Caudate nucleus (tissue), 63 donors: ENCODE measurements at places on chromosomes 12 and 14.

GRCh38 chr12:6201826-6202225 is 1.6 kb downstream of the CD9 start:
- no peak for DNase-seq

GRCh38 chr12:110861729-110862128 is 14.9 kb downstream of the CCDC63 start:
- DNase-seq: no peak

- no peak for DNase-seq
These were observed 103.7 kb downstream of the SMOC1 start for GRCh38 chr14:69982886-69983285.

DNA sequence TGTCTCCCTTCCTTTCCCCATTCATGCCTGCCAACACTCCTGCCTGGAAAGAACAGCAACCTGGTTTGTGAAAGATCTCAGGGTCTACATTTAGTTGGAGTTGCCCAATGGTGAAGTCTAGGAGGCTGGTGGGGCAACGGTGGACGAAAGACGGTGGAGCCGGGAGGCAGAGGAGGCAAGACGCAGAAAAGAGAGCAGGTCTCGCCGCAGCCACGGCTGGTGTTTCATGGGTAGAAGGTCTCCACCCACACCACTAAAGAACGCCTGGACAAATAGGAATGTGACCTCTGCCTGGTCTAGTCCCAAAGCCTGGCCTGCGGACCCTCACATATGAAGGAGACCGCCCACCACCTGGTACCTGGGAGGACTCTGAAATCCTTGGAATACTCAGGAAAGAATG is 185.6 kb downstream of the ALG10 start:
- DNase-seq: no peak

- no peak for DNase-seq
These were observed 5.2 kb downstream of the NCOR2 start for GRCh38 chr12:124562018-124562795.

- no peak for DNase-seq
These were observed 63.2 kb downstream of the FBXL14 start for GRCh38 chr12:1531153-1531653.

GRCh38 chr12:69225251-69225910 is 14.0 kb upstream of the CPSF6 start:
- no peak for DNase-seq

DNA sequence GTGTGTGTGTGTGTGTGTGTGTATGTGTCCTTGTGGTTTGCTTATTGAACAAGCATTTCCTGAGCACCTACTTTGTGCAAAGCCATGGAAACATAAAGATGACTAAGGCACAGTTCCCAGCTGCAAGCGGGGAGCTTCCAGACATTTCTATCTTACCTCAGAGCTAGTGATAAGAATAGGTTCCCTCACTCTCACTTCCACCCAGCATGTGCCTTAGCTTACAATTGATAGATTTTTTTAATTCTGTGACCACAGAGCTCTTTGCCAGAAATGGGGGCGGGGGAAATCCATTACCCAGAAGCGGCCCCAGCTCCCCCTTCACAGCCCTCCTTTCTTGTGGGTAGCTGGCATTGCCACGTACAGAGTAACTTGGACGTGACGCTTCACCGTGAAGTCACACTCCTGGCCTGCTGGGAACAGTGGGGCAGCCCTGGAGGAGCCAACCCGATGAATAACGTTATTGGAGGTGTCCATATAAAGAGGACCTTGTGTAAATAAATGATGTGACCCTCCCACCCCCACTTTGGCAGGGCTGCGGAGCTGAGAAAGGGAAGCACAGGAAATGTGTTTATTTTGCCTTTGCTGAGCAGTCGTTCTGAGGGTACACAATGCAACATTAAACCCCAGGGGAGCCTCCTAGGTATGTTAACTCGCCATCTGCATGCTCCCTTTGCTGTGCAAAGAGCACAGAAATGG is 238.9 kb downstream of the CHST11 start:
- DNase-seq: no peak

DNA sequence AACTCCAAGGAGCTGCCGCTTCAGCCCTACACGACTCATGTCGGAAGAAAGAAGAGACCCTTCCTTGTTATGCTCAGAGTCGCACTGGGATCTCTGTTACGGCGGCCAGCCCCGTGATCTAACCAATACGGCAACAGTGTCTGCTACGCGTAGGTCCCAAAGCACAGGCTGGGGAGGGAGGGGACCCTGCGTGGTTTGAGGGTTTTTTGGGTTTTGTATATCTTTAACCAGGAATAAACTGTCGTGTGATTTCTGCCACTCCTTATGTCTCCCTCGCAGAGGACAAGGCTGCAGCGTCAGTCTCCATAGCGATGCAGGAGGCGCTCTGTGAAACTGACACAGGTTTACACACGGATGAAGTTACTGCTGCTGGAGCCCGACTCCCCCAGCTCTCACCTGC is 60.0 kb upstream of the DIO3 start:
- DNase-seq: no peak

DNA sequence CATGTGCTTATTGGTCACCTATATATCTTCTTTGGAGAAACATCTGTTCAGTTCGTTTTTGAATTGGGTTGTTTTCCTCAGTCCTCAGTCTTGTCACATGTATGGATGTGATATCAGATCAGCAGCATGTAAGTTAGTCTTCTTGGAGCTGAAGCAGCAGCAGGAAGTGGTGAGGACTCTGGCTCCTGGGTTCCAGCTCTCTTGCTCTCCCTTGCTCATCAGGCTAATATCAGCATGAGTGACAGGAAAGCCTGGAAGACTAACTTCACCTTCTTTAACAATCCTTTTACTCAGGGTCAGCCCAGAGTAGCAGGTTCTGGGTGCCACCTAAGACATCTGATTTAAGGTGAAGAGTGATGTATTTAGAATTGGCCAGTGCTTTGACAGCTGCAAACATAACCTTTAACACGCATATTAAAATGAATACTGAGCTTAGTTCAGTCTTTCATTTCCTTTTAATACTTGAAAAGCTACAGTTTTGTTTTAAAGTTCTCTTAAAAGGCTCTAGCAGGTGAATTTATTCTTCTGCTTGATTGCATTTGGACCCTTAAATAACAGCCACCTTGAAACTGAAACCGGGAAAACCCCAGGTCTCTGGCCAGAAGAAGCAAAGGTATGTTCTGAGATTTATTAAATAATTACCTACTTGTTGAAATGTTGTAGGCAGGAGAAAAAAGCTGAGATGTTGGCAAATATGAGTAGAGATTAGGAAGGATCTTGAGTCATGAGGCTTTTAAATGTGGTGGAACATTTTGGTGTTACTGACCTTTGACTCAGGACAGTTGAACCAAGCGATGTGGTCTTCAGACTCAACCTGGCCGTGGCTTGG is 54.3 kb downstream of the DRAM1 start:
- DNase-seq: no peak

DNA sequence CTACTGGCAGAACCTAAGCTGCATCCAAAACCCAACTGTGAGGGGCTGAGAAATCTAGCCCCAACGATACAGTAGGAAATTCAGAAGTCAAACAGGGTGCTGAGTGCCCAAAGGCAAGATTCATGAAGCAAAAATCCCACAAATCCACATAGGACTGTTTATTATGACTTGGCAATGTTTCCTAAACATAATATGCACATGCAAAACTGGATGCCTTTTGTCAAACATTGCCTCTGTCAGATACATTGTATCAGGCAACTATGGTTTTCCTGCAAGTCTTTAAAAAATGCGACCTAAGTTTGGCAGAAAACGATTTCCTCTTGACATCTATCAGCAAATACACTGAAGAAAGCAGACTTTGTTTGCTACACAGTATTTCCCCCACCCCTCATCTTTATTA is 27.3 kb upstream of the YARS2 start:
- DNase-seq: no peak

- no peak for DNase-seq
These were observed 49.3 kb upstream of the ASPG start for GRCh38 chr14:104036212-104036611.

DNA sequence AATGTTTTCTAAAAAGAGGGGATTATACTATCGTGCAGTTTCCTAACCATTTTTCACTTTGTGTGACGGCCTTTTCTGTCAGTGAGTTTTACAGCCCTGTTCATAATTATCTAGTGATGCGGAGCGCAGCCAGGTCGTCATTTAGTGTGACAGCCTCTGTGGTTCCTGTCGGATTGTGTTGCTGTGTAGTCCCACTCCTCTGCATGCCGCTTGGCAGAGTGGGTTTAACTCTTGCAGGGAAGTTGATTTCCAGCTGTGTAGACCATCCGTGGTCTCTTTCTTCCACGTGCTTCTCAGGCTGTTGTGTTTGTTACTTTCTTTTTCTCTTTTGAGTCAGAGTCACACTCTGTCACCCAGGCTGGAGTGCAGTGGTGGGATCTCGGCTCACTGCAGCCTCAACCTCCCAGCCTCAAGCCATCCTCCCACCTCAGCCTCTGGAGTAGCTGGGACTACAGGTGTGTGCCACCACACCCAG is 8.6 kb downstream of the RAN start:
- no peak for DNase-seq

DNA sequence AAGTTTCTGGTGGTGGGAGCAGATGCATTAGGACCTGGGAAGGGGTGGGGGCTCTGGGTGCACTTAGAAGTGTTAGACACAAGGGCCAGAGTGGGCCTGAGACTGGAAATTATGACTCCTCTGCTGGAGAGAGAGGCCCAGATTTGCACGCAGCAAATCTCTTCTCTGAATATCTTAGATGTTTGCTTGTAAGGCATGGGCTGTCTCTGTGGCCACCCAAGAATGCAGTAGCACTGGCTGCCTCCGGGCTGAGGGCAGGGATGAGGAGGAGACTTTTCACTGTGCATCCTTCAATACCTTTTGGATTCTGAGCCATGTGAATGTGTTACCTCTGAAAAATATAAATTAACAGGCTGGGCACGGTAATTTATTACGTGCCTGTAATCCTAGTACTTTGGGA is 14.0 kb upstream of the RABGGTA start:
- DNase-seq: no peak

DNA sequence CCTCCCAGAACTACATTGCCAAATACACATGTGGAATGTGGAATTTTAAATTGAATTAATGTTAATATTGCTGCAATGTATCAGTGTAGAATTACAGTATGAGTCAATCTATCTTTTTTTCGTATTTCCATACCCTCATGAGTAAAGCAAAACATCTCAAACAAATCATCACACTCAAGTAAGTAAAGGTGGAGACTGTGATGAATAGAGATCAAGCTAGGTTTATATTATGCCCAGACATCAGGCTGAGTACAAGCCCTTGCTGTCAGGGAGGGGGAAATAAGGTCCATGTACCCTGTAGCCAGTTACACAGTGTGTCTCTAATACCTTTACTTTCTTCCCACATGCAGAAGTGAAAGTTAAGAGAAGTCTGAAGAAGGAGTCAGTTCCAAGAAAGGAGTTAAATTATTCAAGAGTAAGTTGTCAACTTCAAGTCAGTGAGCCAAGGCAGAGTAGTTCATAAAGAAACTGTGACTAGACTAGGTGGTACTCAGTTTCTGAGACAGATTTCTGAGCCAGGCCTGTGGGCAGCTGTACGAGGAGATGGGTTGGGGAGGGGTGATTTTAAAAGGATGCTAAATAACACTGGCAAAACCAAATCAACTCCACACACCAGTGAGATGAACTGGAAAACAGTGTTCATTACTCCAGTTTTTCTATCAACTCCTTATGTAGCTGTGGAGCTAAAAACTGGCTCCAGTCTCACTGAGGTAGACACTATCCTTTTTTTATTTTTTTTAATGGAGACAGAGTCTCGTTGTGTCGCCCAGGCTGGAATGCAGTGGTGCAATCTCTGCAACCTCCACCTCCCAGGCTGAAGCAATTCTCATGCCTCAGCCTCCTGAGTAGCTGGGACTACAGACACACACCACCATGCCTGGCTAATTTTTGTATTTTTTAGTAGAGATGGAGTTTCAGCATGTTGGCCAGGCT is 23.8 kb upstream of the STK38L start:
- DNase-seq: no peak

DNA sequence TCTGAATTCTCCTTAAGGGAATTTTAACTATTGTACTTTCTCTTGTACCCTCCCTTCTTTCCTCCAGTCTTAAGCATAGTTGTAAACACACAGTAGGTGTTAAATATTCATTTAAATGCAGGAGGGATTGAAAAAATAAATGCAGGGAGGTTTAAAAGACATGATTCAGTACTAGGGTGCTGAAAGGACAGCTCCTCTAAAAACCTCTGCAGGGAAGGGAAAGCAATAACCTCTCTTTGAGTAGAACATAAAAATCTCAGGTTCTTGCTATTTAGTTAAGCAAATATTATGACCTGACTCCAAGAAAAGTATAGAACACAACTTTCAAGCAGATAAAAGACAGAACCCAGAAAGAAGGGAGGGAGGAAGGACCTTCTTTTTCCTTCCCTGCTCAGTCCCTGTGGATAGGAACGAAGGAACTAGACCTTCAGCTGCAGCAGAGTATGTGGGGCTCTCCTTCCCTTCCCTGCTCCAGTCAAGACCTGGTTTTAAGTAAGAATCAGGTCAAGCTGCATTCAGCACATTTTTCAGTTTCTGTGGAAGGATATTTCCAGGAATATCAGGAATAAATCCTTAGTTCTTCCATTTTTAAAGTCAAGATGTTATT is 4.7 kb downstream of the MAP3K9 start:
- no peak for DNase-seq

GRCh38 chr14:68159701-68160633 is 340.4 kb downstream of the RAD51B start:
- DNase-seq: no peak

- no peak for DNase-seq
These were observed 22.4 kb downstream of the EIF2B2 start for GRCh38 chr14:75025082-75025481.

- no peak for DNase-seq
These were observed 85.7 kb upstream of the GPR68 start for GRCh38 chr14:91330096-91330696.

- DNase-seq: no peak
These were observed 155.5 kb upstream of the RGS6 start for GRCh38 chr14:71776471-71777360.

GRCh38 chr12:111488271-111488670 is 82.5 kb downstream of the SH2B3 start:
- DNase-seq: no peak

- DNase-seq: no peak
These were observed 76.0 kb upstream of the HMGA2 start for GRCh38 chr12:65748332-65748731.

- DNase-seq: no peak
These were observed 21.6 kb downstream of the RFC5 start for GRCh38 chr12:118038137-118038536.

GRCh38 chr12:82876075-82876474 is 189.4 kb downstream of the TMTC2 start:
- no peak for DNase-seq

DNA sequence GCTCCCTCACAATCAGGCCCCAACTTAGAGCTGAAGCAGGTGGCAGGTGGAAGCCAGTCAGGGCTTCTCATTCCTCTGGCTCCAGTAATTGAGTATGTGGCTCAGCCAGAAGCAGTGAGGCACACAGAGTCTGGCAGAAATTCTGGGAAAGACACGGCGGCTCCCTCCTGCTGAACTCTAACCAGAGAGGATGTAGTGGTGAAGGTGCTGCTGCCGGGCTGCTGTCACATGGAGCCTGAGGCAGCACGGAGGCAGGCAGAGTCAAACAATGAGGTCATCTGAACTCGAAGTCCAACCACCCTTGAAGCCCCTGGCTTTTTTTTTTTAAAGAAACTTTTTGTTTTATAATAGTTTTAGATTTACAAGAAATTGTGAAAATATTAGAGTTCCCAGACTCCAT is 33.4 kb upstream of the SMOC1 start:
- DNase-seq: no peak

- no peak for DNase-seq
These were observed 456.7 kb upstream of the DCN start for GRCh38 chr12:91639327-91639726.

GRCh38 chr12:12538535-12538934 is 24.1 kb downstream of the DUSP16 start:
- no peak for DNase-seq

GRCh38 chr14:68263563-68264259 is 444.1 kb downstream of the RAD51B start:
- no peak for DNase-seq

GRCh38 chr14:94622653-94623421 is 10.6 kb downstream of the SERPINA3 start:
- DNase-seq: no peak
